ENCODE measurements at places on chromosomes 7 and 10. TPM values are rescaled to one million over a fixed set of nuclear protein-coding genes. Genes with fewer than 3 reads are reported as not detected.

Gene CLCN1
- under 0.01 TPM for total RNA-seq

Gene PDLIM1
- total RNA-seq: 36.8 TPM

Gene H2BK1
- total RNA-seq: not detected

Gene FOXI2
- not detected for total RNA-seq

Gene ASB4
- 0.16 TPM for total RNA-seq

Gene TMEM139
- total RNA-seq: not detected

Gene OR2A42
- under 0.01 TPM for total RNA-seq

Gene ETV1
- 12.8 TPM for total RNA-seq

Gene TRRAP
- 22.0 TPM for total RNA-seq

Gene VENTX
- total RNA-seq: not detected

Gene MCM7
- total RNA-seq: 12.8 TPM

Gene PRSS37
- total RNA-seq: not detected

Gene AGAP5
- 3.4 TPM for total RNA-seq

Gene CNNM1
- 0.36 TPM for total RNA-seq

Gene LLCFC1
- total RNA-seq: not detected

Gene TMEM184A
- total RNA-seq: 0.49 TPM

Gene CCDC136
- total RNA-seq: 3.8 TPM

Gene PAX4
- total RNA-seq: not detected

Gene MBL2
- not detected for total RNA-seq

Measured in hair follicle dermal papilla cell (primary cell).